Left renal cortex interstitium (tissue), 4 donors: ENCODE measurements at places on chromosomes 6 and 20. TPM values are rescaled to one million over a fixed set of nuclear protein-coding genes. Genes with fewer than 3 reads are reported as not detected.

DNA sequence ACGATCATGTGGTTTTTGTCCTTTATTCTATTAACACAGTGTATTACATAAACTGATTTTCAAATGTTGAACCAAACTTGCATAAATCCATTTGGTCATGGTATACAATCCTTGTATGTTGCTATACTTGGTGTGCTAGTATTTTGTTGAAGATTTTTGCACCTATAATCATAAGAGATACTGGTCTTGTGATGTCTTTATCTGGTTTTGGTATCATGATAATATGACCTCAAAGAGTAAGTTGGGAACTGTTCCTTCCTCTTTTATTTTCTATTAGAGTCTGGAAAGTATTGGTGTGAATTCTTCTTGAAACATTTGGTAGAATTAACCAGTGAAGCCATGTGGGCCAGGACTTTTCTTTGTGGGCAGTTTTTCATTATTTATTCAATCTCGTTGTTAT is 65.3 kb downstream of the TRPC4AP start:
- DNase-seq: no peak

- no peak for DNase-seq
These were observed 50.4 kb downstream of the HMGN3 start for GRCh38 chr6:79184086-79184485.

DNA sequence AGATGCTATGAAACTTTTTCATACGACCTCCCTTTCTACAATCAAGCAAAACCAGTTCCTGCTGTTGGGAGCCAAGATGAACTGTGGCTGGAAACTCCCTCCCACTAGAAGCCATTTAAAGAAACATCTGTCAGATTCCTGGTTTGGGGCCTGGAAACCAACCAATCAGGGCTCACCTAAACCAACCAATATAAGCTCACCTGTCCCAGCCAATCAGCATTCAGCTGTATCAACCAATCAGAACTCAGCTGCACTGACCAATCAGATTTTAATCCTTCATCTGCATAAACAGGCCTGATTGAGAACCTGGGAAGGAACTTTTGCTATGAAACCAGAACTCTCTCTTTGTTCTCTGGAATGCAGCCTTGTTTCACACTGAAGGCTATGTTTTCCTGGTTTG is 42.4 kb downstream of the SNX14 start:
- no peak for DNase-seq

GRCh38 chr6:150537893-150538292 is 61.8 kb upstream of the PLEKHG1 start:
- no peak for DNase-seq

DNA sequence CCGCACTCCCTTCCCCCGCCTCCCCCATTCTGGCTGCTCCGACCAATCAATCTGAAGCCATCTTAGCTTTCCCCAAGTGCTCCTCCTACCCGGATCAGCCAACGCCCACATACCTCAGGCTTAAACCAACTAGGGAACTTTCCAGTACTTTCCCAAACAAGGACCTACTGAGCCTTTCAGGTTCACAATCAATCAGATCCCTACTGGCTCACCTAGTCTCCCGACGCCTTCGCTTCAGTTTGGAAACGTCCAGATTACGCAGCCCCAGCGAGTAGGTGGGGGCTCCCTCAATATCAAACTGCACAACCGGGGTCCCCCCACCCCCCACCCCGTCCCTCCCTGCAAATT is 432 bp downstream of the HSPA1L start:
- peak; percentile 81 for DNase-seq

DNA sequence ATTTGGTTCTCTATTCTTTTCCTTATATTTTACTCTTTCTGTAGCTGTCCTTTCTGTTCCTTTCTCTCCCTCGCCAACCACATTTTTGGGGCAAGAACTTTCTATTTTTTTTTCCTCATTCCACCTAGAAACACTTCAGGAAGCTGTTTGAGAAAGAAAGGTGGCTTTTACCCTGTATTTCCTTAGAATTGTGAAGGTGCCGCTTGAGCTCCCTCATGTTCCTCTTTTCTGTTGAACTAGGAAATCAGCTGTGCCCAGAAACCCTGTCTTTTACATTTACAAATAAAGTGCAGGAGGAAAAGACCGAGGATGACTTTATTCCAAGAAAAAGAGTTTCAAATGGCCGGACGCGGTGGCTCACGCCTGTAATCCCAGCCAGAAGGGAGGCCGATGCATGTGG is 38.2 kb downstream of the OR2B2 start:
- DNase-seq: no peak

DNA sequence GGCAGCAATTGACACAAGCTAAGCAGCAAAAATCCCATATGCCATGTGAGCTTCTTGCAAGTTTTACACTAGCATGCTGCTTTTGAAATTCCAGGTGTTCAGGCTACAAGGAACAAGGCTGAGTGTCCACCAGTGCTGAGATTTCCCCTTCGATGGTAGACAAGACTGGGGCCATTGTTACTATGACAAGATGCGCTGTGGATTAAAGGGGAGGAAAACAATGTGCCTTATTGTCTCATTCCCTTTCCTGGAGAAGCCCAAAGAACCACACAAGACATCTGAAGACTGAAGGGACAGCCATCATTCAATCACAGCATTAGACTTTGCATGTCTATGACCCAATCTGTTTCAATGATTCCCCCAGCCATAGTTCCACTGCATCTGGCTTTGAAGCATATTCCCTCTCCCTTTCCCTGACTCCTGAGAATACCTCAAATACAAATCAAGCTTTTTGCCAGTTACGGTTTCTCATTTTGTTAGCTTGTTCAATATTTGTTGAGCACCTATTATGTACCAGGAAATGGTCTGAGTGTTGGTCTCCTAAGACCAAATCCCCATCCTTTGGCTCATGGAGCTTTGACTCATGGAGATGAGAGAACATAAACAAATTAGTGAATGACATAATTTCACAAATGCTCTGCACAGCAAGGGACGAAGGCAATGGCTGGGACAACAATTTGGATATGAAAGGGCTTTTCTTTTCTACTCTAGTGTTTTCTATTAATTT is 23.4 kb upstream of the SCGN start:
- DNase-seq: no peak

DNA sequence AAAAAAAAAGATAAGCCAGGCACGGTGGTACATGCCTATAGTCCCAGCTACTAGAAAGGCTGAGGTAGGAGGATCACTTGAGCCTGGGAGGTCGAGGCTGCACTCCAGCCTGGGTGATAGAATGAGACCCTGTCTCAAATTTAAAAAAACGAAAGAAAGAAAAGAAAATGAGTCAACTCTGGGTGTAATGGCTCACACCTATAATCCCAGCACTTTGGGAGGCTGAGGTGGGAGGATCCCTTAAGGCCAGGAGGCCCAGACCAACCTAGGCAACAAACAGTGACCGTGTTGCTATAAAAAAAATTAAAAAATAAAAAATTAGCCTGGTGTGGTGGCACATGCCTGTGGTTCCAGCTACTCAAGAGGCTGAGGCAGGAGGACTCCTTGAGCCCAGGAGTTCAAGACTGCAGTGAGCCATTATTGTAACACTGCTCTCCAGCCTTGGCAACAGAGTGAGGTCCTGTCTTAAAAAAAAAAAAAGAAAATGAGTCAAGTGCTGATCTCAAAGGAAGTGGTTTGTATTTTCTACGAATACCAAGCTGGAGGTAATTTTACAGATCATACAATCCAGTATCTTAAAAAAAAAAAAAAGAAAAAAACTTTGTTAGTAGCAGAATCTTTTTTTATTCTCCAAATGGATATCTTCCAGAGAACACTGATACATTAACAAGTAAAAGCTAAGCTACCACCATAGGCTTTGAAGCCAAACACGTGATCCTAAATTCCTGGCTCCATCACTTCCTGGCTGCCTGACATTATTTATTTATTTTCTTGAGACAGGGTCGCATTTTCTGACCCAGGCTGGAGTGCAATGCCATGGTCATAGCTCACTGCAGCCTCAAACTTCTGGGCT is 5.7 kb downstream of the COMMD7 start:
- no peak for DNase-seq

- no peak for DNase-seq
These were observed 48.7 kb upstream of the SRPK1 start for GRCh38 chr6:35969646-35970045.

- no peak for DNase-seq
These were observed 169.3 kb downstream of the ANKRD60 start for GRCh38 chr20:58059260-58059544.

The PHACTR1 gene
- 19.7 TPM for polyA plus RNA-seq

The PSORS1C1 gene
- 0.05 TPM for polyA plus RNA-seq

The MAS1 gene
- not detected for polyA plus RNA-seq

The CAGE1 gene
- 0.27 TPM for polyA plus RNA-seq
